Stimulated activated CD4-positive, alpha-beta T cell treated with anti-CD3 and anti-CD28 coated beads, Interleukin-15, amount 100 ng/mL, for 1 hour (primary cell): ENCODE measurements at places on chromosomes 12 and 14.

DNA sequence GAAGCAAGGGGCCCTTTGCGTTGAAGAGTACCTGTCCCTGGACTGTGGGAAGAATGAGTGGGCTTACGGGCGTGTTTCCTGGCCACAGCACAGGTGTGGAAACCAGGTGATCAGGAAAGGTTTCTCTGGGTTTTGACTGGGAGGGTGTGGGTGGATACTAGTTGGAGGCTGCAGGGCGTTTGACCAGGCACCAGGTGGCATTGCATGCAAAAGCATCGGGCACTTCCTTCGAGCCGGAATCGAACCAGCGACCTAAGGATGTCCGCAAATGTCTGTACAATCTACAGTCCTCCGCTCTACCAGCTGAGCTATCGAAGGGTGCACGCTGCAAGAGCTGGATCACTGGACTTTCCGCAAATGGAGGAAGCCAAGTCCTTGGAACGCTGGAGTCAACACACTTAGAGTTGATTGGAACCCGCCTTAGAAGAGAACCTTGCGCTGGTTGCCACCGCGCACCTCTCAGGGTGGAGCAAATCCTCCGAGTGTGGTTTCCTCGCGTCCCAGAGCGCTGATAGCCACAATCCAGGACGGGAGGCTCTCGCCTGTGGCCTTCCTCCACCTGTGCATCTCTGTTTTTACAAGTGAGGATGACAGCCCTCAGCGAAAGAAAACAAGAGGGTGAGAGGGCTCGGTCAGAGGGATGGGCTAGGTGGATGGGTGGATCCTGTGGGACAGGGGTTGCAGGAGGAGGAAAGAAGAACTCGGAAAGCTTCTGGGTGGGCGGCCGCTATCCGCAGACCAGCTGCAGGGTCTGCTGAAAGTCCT, 21.2 kb upstream of the RNASE4 start:
- DNase-seq: peak; percentile 51

DNA sequence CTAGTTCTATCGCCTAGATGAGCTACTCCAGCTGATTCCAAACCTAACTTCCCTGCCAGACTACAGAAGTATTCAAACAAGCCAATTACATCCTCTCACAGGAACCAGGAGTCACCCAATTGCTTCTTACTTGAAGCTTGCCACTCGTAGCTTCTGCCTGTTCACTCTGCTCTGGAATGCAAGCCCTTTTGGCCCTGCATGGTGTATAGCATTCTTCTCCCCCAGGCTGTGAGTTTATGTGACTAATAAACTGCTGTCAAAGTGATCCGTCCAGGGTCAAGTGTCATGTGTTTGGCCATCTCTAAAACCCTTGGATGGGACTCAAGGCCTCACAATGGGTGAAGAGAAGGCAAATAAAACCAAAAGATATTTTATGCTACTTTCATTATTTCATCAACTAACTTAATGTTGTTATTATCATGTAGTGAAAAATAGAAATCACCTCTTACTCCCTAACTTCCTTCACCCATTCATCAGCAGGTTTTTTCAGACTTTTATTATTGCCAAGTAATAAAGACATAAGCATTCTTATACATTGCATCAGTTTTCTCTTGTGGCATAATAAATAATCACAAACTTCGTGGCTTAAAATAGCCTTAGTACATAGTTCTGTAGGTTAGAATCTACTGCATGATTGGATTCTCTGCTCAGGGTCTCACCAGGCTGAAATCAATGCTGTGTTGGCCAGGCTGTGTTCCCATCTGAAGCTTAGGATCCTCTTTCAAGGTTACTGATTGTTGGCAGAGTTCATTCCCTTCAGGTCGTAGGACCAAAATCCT, 1981.7 kb upstream of the FLRT2 start:
- no peak for DNase-seq

DNA sequence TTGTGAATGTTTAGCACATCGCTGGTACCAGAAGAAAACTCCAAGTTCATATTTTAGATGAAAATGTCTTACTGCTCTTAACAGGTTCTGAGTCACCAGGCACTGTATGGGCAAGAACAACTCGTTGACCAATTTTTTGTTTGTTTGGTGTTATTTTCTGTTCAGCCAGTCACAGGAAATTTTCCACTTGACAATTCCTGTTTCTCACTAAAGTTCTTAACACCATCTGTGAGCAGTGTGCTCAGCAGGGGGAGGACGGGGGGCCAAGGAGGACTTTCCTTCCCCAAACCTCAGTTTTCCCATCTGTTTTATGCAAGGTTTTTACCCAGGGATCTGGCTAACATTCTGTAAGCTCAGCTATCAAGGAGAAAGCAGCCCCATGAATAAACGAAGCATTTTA, 3.0 kb downstream of the NUAK1 start:
- no peak for DNase-seq

GRCh38 chr14:58985786-58986185, 202.7 kb upstream of the DAAM1 start:
- no peak for DNase-seq

DNA sequence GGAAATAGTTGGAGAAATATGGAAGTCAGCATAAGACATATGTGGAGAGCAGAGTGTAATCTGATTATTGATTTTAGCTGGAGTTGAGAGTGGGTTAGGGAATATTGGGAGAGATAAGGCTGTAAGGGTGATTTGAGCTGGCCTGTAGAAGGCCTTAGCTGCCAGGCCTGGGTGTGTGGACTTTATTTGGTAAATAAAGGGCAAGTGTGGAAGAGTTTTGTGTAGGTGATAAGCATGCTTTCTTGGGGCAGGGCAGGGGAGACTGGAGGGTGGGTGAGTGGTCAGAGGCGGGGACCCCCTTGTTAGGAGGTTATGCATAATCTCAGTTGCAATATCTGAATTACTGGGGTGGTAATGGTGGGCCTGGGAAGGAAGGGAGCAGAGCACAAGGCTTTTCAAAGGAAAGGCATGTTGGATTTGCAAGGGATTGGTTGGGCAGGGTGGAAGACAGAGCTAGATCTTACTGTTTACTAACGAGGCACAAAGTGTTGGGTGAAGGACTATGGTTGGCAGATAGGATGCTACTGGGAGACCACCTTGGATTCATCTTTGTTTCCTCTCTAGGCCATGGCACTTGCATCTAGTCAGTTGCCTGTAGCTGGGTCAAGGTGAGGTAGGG, 5.5 kb downstream of the KHNYN start:
- no peak for DNase-seq

- peak; percentile 19 for DNase-seq
Observed at GRCh38 chr12:6200256-6201212, at the start of gene CD9. Gene CD9, plus strand, starts transcription at chr12:6200400. Its CDS starts 100 bp downstream, at chr12:6200500.

- DNase-seq: no peak
Observed at GRCh38 chr14:105012171-105012985, 8.5 kb downstream of the CDCA4 start.
